Right lobe of liver (tissue), 6 donors: ENCODE measurements at places on chromosomes 12 and 14. TPM values are rescaled to one million over a fixed set of nuclear protein-coding genes. Genes with fewer than 3 reads are reported as not detected.

DNA sequence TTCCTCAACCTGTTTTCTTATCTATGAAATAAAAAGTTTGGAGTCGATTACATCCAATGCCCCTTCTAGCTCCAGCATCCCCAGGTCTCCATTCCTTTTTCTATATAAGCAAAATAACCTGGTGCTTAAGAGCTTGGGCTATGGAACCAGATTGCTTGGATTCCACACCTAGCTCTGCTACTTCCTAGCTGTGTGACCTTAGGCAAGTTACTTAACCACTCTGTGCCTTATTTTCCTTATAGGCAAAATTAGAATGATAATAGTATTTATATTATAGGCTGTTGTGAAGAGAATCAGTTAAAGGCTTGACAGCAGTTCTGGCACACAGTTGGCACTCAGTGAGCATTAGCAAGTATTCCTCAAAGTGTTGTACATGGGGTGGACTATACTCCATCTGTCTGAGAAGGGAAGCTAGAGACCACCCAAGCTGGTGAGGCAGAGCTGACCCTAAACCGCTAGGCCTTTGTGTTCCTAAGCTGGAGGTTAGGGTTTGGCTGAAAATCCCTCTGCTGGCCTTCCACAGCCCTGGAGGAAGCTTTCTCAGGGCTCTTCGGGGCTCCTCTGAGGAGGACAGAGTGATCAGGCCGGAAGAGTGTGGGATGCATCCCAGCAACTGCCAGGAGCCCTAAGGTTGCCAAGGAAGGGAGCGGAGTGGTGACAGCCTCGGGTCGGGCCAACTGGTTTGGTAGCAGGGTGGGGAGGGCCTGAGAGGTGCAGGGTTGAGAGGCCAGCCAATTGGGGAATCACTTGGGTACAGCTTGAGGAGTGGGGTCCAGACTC is 6.0 kb upstream of the KRT4 start:
- H3K4me1 ChIP-seq = no peaks in the 10 kb centered on the region
- no peak overlapping the region for H3K4me3 ChIP-seq
- no peak for DNase-seq
- no peaks in the 10 kb centered on the region for H3K36me3 ChIP-seq

- no peak overlapping the region for H3K4me3 ChIP-seq
- H3K27me3 ChIP-seq = no peaks in the 10 kb centered on the region
- DNase-seq = no peak
- H3K4me1 ChIP-seq = no peaks in the 10 kb centered on the region
Measured at GRCh38 chr12:8677362-8677761, 14.7 kb upstream of the MFAP5 start.

DNA sequence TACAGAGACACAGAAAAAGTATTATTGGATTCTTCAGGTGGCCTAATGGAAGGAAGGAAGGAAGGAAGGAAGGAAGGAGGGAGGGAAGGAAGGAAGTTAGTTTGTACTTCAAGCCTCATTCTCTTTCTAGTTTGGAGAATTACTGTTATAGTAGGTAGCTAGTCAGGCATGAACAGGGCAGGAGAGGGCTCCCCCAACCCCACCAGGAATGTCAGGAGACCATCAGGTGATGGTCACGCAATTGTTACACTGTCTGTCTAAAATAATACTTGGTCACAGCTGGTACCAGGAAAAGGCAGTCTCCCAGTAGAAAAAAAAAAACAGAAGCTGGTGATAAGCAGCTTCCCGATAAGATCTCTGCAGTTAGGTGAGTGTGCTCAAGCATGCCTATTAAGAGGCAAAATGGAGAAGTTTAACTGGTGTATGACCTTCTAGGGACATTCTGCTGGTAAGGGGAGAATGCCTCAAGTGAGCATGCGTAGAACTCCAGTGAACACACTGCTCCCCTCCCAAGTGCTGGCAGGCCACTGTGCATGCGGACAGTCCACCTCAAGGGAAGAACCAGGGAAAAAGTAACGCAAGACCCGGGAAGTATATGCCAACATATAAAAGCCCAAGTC is 358.4 kb upstream of the SOX5 start:
- H3K4me3 ChIP-seq = no peak overlapping the region
- H3K27ac ChIP-seq = no peak overlapping the region
- DNase-seq = no peak
- H3K27me3 ChIP-seq = no peaks in the 10 kb centered on the region
- H3K36me3 ChIP-seq = no peaks in the 10 kb centered on the region
- H3K4me1 ChIP-seq = no peaks in the 10 kb centered on the region

- no peaks in the 10 kb centered on the region for H3K36me3 ChIP-seq
- H3K27me3 ChIP-seq = no peaks in the 10 kb centered on the region
Measured at GRCh38 chr14:51552768-51553404, 98.8 kb upstream of the FRMD6 start.

The MFAP5 gene
- not detected for total RNA-seq
